ENCODE measurements at places on chromosomes 16 and 17. TPM values are rescaled to one million over a fixed set of nuclear protein-coding genes. Genes with fewer than 3 reads are reported as not detected.

Gene CES3
- 1.1 TPM for total RNA-seq

Gene ARHGAP27
- 33.4 TPM for total RNA-seq

Gene FOXN1
- not detected for total RNA-seq

Gene NHERF2
- 84.1 TPM for total RNA-seq

Gene MAP3K3
- 85.3 TPM for total RNA-seq

Gene CCDC92B
- 0.14 TPM for total RNA-seq

Gene HOXB5
- total RNA-seq = 0.56 TPM

Gene DRC3
- total RNA-seq = 0.27 TPM

Gene SKAP1
- total RNA-seq = not detected

Gene KRTAP2-2
- not detected for total RNA-seq

Gene MYH13
- total RNA-seq = not detected

Gene CD300H
- not detected for total RNA-seq

Gene OR2C1
- not detected for total RNA-seq

Gene NEURL4
- total RNA-seq = 24.4 TPM

Gene MTSS2
- 57.3 TPM for total RNA-seq

Gene AIPL1
- not detected for total RNA-seq

Gene PDE6G
- total RNA-seq = not detected

Gene SPDYE4
- not detected for total RNA-seq

Gene FGF11
- total RNA-seq = 0.68 TPM

Gene GNGT2
- total RNA-seq = 3.1 TPM

Gene SYNGR3
- total RNA-seq = 1.5 TPM

Gene GGT6
- total RNA-seq = not detected

Gene MT1M
- total RNA-seq = 23.2 TPM

Gene CFAP119
- 0.27 TPM for total RNA-seq

Gene DNAI2
- total RNA-seq = not detected

Gene CHMP1A
- total RNA-seq = 77.2 TPM

Gene MRC2
- total RNA-seq = 242 TPM

Gene SPNS2
- total RNA-seq = 9.1 TPM

Gene C16orf95
- total RNA-seq = not detected

Gene AOC2
- total RNA-seq = 0.68 TPM

Gene TMEM114
- total RNA-seq = not detected

Gene NUP88
- 74.1 TPM for total RNA-seq

Gene VMO1
- total RNA-seq = 5.9 TPM

Gene GRB7
- total RNA-seq = 1.4 TPM

Gene SEZ6
- not detected for total RNA-seq

Gene CDC6
- total RNA-seq = 0.71 TPM

Gene CHD3
- total RNA-seq = 171 TPM

Gene ACSM5
- total RNA-seq = 11.0 TPM

Gene GABARAPL2
- total RNA-seq = 122 TPM

Gene ACE
- 16.5 TPM for total RNA-seq

Gene FBXW10
- total RNA-seq = not detected

Gene ATP6V0A1
- 95.6 TPM for total RNA-seq

Gene ABAT
- total RNA-seq = 9.3 TPM

Gene TNRC6A
- total RNA-seq = 45.6 TPM

Gene OTOA
- not detected for total RNA-seq

Gene CCL5
- total RNA-seq = 7.1 TPM

Gene TPSD1
- total RNA-seq = not detected

Gene ANKFN1
- total RNA-seq = 0.68 TPM

Gene C16orf96
- not detected for total RNA-seq

Gene TP53TG3C
- not detected for total RNA-seq

Gene PRRT2
- total RNA-seq = 39.4 TPM

Gene SMIM36
- total RNA-seq = not detected

Gene SLC52A1
- not detected for total RNA-seq

Gene NLRC3
- 2.5 TPM for total RNA-seq

Gene ACAP1
- total RNA-seq = 6.8 TPM

Gene KDM6B
- total RNA-seq = 35.8 TPM

Gene AATK
- 6.1 TPM for total RNA-seq

Gene CCL17
- total RNA-seq = not detected

All from thoracic aorta (tissue), 2 donors.